T-helper 2 cell (primary cell): ENCODE measurements at places on chromosomes 5 and 9.

DNA sequence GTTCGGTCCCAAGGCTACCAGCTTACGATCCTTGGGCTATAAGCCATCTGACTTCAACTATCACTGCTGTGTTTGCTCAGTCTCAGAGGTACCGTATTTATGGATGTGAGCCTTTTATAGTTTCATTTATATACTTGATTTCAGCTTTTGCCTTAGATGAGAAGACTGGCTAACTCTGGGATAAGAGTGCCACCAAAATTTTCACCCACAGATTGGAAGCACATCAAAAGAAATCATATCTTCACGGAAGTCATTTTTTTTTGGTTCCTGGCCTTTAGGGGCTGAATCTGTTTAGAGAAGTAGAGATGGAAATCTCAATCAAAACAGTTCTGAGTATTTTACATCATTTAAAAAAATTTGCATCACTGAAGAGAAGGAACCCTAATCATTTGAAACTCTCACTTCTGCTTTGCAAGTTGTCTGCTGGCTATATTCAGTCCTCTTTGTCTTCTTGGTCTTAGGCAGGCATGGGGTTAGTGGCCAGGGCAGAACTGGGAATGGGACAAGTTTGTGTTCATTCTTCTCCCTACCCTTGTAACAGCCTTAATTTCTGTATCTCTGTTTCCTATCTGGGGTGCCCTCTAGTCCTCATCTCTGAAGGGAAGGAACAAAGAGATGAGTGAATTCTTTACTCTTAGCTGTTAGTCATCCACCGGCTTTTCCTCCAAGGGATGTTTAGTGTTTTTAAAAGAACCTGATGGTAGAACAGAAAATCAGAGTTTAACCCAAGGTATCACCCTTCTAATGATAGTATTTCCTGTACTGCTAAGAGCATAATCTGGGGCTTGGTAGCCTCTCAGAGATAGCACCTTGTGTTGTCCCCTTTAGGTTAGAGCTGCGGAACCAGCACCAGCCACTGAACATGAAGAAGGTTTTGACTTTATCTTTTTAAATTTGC is 14.1 kb upstream of the TNFAIP8 start:
- DNase-seq, result peak; percentile 64

GRCh38 chr9:78354324-78354973 is 57.5 kb downstream of the PSAT1 start:
- no peak for DNase-seq

DNA sequence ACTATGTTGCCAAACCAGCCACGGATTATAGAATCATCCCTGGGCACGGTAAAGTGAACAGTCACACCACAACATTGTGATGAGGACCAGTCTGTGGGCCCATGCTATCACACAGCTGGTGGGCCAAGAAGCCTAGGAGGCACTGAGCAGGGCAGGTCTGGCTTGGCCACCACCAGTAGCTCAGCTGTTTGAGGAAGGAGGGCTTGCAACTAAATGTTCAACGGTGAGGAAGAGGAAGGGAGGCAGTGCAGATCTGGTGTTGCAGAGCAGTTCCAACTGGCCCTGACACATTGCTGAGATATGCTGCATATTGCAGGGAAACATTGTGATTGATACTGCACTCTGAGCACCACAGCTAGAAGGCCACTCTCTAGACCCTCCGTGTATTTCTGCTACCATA is 77.9 kb upstream of the ATG10 start:
- DNase-seq, result no peak

- peak; percentile 61 for DNase-seq
Observed at GRCh38 chr5:56147659-56148230, 85.4 kb downstream of the ANKRD55 start.

- no peak for DNase-seq
Observed at GRCh38 chr9:124663046-124663961, 107.8 kb downstream of the NR6A1 start.

DNA sequence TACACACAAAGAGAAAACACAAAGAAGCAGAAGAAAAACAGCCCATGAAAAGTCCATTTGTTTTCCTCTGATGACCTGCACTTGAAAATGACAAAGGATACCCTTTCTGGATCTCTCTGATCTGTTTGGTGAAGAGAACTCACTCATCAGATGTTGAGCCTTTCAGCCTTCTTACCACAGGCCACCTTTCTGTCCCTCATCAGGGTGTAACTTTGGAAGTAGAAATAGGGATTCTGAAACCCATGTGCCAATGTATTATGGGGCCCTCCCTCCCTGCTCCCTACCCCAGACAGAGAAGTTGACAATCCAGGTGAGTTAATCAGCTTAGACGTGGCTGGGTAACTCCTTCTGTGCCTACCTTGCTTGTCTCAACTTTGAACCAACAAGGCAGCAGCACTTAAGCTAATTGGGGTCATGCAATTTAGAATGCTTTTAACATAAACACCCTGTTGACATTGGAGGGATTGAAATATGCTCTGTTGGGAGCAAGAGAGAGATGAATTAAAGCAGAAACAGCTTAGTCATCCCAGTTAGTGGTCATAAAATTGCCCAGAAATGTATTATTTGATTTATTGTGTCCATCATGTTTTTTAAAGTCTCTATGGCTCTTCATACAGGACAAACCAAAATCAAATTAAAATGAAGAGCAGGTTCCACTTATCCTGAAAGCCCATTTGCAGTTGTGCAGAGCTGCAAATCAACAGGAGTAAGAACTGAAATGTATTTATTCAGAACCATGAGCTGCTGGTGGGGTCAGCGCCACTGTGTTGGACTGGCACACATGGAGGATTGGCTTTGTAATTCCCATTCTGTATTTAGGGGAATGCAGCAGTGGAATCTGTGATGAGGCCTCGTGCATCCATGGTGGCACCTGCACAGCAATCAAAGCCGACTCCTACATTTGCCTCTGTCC is 132.0 kb downstream of the LIFR start:
- no peak for DNase-seq

GRCh38 chr9:129666575-129666974 is 1.1 kb downstream of the PRRX2 start:
- no peak for DNase-seq

DNA sequence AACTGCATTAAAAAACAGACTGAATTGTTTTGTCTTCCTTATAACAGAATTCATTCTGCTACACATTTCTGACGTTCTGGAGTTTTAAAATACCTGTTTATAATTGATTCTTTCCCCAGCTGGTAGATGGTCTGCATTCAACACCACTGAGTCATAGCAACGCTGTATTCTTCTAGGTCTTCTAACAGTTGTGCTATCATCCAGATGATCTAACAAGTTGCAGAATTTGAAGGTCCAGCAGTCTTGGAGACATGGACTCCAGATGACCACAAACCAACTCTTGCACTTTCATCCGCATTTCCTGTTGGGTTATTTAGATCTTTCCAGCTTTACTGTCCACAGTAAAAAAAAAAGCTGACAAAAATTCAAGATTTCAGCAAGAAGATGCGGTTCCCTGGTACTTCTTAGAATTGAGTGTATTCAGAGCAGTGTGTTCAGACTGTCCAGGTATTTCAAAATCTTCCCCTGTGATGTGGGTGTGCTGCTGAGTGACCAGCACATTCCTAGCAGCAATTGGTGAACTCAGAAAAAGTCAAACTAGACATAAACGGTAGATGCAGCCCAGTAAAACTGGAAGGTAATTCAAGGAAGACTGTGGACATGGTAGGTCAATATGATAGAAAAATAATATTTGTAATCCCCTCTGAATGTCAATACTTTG is 50.2 kb downstream of the CSNK1A1 start:
- DNase-seq, result no peak

- no peak for DNase-seq
Observed at GRCh38 chr5:137128012-137128411, 371.1 kb downstream of the SPOCK1 start.

GRCh38 chr5:172844577-172844838 is 10.5 kb downstream of the ERGIC1 start:
- DNase-seq, result no peak
